ENCODE measurements at places on chromosomes 2 and 18.

DNA sequence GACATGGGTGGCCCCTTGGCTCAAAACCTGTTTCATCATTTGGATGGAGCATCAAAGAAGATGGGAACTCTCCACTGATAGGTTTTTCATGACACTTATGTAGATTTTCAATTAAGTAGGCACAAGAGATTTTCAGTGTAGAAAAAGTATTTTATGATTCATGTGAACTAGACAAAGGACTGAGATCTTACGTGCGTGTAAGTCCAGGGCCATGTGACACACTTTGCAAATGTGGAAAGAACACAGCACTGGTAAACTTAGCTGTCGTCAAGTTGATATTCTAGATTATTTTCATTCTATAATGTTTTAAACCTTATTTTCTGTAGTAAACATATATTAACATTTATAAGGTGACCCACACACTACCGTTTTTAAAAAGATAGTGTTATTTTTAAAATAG lies 37.4 kb downstream of the RNF144A start:
- no peak for DNase-seq

- DNase-seq: no peak
Observed at GRCh38 chr2:105081006-105081601, 43.2 kb downstream of the MRPS9 start.

GRCh38 chr18:80042785-80043184 lies 8.6 kb downstream of the RBFA start:
- no peak for DNase-seq

DNA sequence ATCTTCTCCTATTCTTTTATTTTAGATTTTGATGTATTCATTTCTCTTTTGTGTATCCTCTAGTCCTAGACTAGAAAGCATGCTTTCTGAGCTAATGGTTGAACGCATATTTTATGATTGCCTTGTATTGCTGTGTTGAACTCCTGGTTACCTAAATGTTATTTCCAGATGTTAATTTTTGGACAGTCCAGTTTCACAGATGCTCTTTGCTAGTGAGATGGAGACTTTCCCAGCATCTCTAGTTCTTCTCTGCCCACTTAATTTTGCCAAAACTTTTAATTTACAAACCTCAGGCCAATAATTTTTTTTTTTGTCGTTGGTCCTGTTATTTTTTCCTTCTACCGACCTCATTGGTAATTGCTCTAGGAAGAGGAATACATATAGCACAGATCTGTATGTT lies 153.2 kb downstream of the HAUS1 start:
- DNase-seq: no peak

DNA sequence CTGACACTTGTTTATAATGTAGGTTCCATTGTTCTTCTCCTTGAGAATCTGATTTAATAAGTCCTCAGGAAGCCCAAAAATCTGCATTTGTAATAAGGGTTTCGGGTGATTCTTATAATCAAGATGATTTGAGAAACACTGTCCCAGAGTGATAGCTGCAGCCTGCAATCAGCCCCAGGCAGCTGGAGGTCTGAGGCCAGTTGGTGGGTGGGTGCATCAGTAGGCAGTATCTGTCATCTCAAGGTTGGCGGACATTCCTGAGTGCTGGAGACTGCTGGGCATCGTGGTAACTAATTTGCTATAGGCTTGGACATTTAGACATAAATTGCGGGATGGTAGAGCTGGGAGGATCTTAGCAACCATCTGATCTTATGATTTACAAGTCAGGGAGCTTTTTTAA lies 2.7 kb upstream of the IL18RAP start:
- no peak for DNase-seq

DNA sequence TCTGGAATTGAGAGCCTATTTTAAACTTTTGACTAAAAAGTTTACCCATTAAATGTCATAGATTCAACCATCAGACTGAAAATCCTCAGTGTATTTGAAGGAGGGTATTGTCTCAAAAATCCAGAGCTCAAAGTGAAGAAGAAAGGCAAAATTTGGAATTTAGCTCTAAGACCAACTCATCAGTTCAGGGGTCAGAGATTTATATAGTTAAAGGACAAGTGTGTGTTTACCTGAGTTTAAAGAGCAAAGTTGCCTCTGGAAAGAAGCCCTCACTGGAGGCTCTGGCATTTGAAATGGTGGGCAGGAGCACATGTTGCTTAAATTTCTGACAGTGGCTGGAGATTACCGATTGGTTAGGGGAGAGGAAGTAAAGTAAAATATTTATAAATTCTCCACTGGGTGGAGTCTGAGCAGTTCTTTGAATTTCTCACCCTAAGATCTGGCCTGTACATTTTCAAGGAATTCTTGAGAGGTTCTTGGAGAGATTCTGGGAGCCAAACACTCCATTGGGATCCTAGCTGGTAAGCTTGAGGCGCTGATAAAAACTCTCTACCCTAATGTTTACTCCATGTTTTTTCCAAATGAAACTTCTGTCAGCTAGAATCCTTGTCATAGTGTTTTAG lies at the start of gene KYNU:
KYNU (plus strand) TSS at position 449 of the 623 bp plus-strand sequence. CDS start 7,704 bp downstream, outside the sequence.
- DNase-seq: no peak

GRCh38 chr2:149597668-149598326 lies 10.2 kb upstream of the MMADHC start:
- DNase-seq: peak; percentile 85

- no peak for DNase-seq
Observed at GRCh38 chr2:120125195-120125594, 98.0 kb downstream of the TMEM185B start.

GRCh38 chr2:160293391-160294091 lies 93.5 kb upstream of the ITGB6 start:
- DNase-seq: no peak

GRCh38 chr2:120959426-120959825 lies 223.8 kb downstream of the GLI2 start:
- DNase-seq: no peak

GRCh38 chr18:49094136-49094535 lies 143.4 kb upstream of the SMAD7 start:
- DNase-seq: no peak

DNA sequence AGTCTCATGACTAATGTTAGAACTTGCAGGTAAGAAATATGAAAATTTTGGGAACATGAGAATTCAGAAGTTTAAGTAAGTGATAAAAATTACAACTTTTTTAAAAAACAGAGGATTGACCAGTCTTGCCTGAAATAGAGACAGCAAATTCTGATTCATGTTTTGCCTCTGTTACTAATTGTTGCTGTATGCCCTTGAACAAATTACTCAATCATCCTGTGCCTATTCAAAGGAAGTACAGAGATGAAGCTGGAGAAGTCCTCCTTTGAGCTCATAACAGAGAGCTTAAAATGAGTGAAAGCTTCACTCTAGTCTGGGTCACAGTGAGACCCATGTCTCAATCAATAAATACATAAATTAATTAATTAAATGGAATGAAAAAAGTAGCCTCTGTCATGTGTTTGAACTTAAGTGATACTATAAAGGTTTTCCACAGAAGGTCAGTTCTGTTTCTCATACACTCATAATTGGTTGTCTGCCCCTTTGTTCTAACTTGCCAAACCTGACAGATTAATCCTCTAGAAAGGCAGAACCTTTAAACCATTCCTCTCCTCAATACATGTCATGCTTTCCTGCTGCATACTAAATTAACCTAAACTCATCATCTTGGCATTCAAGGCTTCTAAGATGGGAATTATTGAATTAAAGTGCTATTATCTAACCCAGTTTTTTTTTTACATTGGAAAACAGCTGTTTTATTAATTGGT lies 374.6 kb upstream of the LRATD1 start:
- no peak for DNase-seq

- no peak for DNase-seq
Observed at GRCh38 chr2:158381205-158381604, 75.3 kb downstream of the CCDC148 start.

DNA sequence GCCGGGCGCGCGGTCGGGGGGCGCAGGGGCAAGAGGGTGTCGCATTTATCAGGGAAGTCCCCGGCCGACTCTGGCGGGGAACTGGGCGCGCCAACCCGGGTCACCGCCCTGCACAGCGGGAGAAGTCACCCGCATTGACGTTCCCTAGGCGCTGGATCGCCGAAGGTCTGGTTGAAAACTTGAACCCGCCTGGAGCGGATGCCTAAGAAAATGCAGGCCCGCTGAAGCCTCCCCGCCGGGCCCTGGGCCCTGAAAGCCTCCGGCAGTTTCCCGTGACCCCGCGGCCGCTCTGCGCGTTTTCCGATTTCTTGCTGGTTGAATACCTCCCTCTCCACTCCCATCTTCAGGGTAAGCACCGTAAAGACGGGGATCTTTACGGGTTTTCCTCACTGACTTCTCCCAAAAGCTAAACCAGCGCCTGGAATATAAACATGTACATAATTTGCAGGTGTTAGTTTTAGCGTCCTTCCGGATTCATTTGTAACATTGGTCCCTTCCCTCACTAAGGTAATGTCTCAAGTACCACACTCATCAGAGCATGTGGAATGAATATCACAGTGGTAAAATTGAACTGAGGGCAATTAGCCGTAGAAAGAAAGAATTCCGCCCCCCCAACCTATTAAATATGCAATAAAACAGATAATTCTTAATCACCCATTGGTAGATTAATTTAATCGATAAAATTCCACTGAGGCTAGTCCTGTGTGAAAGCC lies 675 bp upstream of the SPIRE1 start:
- no peak for DNase-seq
